ENCODE measurements at places on chromosomes 2 and 18. TPM values are rescaled to one million over a fixed set of nuclear protein-coding genes. Genes with fewer than 3 reads are reported as not detected.

DNA sequence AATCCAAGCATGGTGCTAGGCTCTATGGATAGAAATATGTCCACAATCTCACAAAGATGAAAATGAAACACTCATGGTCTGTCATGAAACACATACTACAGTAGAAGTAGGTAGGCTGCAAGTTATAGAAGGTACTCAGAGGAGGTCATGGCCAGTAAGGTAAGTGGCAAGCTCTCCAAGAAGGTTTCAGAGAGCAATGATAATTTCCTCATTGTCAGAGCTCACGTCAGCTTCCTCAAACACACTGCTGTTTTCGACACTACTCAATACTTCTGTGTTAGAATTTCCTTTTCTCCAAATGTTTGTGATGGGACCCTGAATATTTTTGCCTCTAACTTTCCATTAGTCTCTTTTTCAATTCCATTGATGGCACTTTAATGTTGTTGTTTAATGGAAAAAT lies 25.5 kb downstream of the CCDC141 start:
- H3K27ac ChIP-seq: no peak overlapping the region
- H3K36me3 ChIP-seq: no peaks in the 10 kb centered on the region
- DNase-seq: no peak
- H3K27me3 ChIP-seq: no peaks in the 10 kb centered on the region
- H3K4me1 ChIP-seq: no peaks in the 10 kb centered on the region
- H3K4me3 ChIP-seq: no peak overlapping the region

DNA sequence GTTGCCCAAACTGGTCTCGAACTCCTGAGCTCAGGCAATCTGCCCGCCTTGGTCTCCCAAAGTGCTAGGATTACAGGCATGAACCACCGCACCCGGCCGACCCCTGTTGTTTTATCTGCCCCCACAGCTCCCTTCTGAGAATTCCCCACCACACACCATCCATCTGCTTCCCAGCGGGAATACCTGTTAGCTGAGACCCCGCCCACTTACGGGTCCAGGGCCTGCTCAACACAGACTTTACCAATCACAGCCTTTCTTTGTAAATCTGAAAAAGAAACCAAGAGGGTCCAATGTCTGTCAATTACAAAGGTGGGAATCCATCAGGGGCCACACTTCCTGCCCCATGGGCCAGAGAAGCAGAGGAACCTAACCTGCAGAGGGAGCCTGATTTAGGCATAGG lies 14.2 kb upstream of the CABLES1 start:
- H3K36me3 ChIP-seq: no peaks in the 10 kb centered on the region
- DNase-seq: no peak
- no peaks in the 10 kb centered on the region for H3K27me3 ChIP-seq
- H3K4me3 ChIP-seq: no peak overlapping the region

The RBM44 gene
- total RNA-seq: 0.35 TPM

DNA sequence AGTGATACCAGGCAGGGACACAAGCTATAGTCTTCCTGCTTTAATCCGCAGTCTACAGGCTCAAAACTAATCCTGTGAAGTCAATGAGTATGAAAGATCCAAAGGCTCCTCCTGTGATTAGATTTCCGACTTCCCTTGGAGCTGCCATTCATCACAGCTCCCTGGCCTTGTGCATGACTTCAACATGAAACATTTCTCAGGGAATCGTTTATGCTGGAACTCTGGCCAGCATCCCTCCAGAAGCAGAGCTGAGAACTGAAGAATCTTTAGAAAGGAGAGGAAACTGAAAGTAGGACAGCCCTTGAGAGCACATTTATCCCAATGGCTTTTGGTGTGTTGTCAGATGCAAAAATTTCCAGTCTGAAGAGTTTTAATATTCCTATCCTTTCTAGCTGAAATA lies 84.3 kb upstream of the SESTD1 start:
- DNase-seq: no peak
- H3K4me1 ChIP-seq: peaks cover 2% of the 10 kb centered on the region
- no peak overlapping the region for H3K4me3 ChIP-seq
- H3K36me3 ChIP-seq: no peaks in the 10 kb centered on the region

The DLX1 gene
- total RNA-seq: 0.15 TPM

DNA sequence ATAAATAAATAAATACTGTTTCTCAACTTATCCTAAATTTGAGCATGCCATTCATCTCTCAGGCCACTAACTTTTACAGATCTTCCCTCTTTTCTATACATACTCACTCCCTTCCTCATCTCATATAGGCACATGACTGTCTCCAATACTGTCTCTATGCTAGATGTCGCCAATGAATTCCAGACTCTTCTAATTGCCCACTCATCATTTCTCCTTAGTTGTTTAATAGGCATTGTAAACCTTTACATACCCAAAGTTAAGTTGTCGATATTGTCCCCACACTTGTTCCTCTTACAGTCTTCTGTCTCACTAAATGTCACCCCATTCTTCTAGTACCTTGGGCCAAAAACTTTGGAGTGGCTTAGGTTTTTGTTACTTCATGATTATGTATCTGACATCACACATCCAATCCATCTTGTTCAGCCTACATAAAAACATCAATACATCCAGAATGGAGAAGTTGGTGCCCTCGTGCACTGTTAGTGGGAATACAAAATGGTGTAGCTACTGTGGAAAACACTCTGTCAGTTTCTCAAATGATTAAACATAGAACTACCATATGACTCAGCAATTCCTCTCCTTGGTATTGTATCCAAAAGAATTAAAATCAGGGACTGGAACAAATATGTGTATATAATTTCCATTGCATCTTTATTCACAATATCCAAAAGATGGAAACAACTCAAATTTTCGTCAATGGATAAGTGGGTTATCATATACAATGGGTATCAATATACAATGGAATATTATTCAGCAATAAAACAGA lies 935.1 kb downstream of the SLC4A3 start:
- H3K4me3 ChIP-seq: no peak overlapping the region
- no peaks in the 10 kb centered on the region for H3K27me3 ChIP-seq
- no peaks in the 10 kb centered on the region for H3K4me1 ChIP-seq
- DNase-seq: no peak

DNA sequence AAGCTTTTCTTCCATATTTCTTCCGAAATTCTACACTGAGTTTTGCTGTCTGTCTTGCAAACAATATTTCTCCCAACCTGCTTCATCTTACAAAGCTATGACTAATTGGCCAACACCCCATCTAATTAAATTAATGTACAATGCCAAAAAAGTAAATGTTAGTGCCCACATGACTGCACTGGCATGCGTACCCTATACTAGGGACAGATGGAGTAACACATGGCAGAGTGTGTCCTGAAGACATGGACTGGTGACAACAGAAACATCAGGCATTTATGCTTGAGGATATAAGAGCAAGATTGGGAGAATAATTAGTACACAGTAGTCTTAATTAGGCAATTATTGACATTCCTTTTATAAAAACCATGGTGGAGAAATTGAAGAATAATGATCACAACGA lies 66.8 kb downstream of the MREG start:
- no peak overlapping the region for H3K4me3 ChIP-seq
- H3K36me3 ChIP-seq: no peaks in the 10 kb centered on the region
- no peaks in the 10 kb centered on the region for H3K4me1 ChIP-seq

The GLS gene
- 76.0 TPM for total RNA-seq

DNA sequence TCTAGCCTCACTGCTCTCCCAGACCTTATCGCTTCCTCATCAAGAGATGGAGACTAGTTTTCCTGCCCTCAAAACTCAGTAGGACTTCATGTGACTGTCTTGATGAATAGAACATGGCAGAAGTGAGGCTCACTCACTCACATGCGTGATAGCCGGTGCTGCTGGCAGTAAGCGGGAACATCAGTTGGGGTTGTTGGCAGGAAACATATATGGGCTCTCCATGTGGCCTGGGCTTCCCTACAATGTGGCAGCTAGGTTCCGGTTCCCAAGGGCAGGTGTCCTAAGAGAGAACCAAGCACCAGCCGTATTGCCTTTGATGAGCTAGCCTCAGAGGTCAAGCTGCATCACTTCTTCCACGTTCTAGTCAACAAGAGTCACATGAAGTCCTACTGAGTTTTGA lies 15.2 kb upstream of the FAHD2A start:
- H3K27me3 ChIP-seq: no peaks in the 10 kb centered on the region
- H3K36me3 ChIP-seq: no peaks in the 10 kb centered on the region
- H3K4me3 ChIP-seq: no peak overlapping the region
- peaks cover 32% of the 10 kb centered on the region for H3K4me1 ChIP-seq
- H3K27ac ChIP-seq: no peak overlapping the region

DNA sequence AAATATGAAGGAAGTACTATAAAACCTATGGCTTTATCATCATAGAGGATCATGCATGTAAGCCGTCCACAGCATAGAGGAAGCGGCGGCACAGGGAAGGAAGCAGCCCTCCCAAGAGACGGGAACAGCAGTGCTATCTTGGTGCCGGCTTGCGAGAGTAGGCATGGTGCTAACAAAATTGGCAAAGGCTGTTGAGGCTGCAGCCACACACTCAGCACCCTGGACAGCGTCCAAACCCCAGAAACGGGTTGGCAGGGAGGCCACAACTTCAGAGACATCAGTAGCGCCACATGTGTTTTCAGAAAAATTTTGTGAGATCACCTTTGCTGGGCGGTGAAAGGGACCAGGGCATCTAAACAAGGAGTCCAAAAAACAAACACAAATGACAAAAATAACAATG lies 37.7 kb downstream of the NETO1 start:
- no peaks in the 10 kb centered on the region for H3K36me3 ChIP-seq
- no peak overlapping the region for H3K4me3 ChIP-seq
- H3K4me1 ChIP-seq: no peaks in the 10 kb centered on the region

GRCh38 chr2:40103163-40103562 lies 324.1 kb upstream of the THUMPD2 start:
- H3K36me3 ChIP-seq: no peaks in the 10 kb centered on the region
- no peak overlapping the region for H3K4me3 ChIP-seq
- DNase-seq: no peak
- peaks cover 1% of the 10 kb centered on the region for H3K4me1 ChIP-seq
- H3K27ac ChIP-seq: no peak overlapping the region
- H3K27me3 ChIP-seq: no peaks in the 10 kb centered on the region

DNA sequence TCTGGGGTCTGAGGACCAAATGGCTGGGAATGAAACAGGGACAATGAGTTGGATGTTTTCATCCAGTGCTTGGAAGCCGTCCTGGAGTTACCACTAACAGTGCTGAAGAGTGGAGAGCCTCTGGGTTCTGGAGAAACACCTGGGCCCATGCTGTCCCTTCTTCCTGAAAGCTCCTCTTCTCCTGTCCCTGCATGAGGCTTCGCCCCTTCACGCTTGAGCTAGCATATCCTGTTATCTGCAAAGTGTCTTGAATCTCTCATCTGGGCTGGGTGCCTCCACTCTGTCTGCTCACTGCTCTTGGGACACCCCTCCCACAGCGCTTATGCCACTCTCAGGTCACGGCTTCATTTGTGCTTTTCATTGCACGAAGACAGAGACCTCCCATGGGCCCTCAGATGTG lies 154.5 kb downstream of the MYCN start:
- no peak for DNase-seq
- H3K4me1 ChIP-seq: no peaks in the 10 kb centered on the region
- H3K36me3 ChIP-seq: no peaks in the 10 kb centered on the region
- H3K4me3 ChIP-seq: no peak overlapping the region
- no peaks in the 10 kb centered on the region for H3K27me3 ChIP-seq

The RESP18 gene
- not detected for total RNA-seq

DNA sequence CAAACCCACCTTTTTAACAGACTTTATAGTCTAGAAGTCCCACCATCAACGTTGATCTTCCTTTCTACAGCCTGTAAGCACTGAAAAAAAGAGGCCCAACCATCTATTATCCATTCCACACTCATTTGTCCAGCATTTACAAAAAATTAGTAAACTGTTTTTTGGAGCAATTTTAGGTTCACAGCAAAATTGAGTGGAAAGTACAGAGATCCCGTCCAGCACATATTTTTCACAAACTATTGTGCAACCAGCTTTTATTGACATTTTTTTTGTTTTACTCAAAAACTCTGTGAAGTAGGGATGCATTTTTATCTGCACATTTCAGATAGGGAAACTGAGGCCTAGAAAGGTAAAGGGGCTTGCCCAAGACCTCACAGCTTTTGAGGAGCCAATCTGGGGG lies 68.6 kb downstream of the TNP1 start:
- H3K4me3 ChIP-seq: no peak overlapping the region
- H3K36me3 ChIP-seq: no peaks in the 10 kb centered on the region
- H3K27ac ChIP-seq: no peak overlapping the region
- no peak for DNase-seq
- peaks cover 15% of the 10 kb centered on the region for H3K4me1 ChIP-seq

GRCh38 chr2:83394134-83394904 lies 1064.8 kb downstream of the SUCLG1 start:
- H3K4me1 ChIP-seq: no peaks in the 10 kb centered on the region
- no peaks in the 10 kb centered on the region for H3K27me3 ChIP-seq
- no peak overlapping the region for H3K4me3 ChIP-seq
- H3K27ac ChIP-seq: no peak overlapping the region

GRCh38 chr18:9894454-9895068 lies 8.8 kb downstream of the TXNDC2 start:
- no peaks in the 10 kb centered on the region for H3K4me1 ChIP-seq
- no peak overlapping the region for H3K4me3 ChIP-seq
- no peak for DNase-seq
- H3K27me3 ChIP-seq: no peaks in the 10 kb centered on the region
- no peaks in the 10 kb centered on the region for H3K36me3 ChIP-seq

DNA sequence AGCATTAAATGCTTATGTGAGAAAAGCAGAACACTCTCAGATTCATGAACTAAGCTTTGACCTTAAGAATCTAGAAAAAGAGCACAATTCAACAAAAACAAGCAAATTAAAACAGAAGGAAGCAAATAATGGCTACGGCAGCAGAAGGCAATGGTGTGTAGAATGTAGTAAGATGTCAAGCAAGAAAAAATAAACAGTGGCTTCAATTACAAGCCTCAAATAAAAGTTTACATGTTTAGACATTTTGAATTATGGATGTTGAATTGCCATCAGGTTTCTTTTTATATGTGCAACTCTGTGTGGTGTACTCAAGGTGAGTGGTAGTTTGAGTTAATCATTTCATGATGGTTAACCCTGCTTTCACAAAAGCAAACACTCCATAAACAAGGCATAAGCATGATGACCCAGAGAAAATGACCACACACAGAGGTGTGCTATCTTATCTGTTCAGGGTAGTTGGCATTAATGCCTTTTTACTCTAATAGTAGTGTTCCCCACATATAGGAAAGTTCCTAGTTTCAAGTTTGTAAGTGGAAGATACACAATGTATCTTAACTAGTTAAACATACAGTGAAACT lies 207.1 kb downstream of the FIGN start:
- no peak overlapping the region for H3K4me3 ChIP-seq
- H3K27me3 ChIP-seq: no peaks in the 10 kb centered on the region
- no peak for DNase-seq
- no peak overlapping the region for H3K27ac ChIP-seq
- H3K36me3 ChIP-seq: no peaks in the 10 kb centered on the region

- no peaks in the 10 kb centered on the region for H3K36me3 ChIP-seq
- H3K4me1 ChIP-seq: no peaks in the 10 kb centered on the region
- no peak for DNase-seq
- H3K4me3 ChIP-seq: no peak overlapping the region
Observed at GRCh38 chr18:46344416-46345180, 240.4 kb downstream of the HAUS1 start.

DNA sequence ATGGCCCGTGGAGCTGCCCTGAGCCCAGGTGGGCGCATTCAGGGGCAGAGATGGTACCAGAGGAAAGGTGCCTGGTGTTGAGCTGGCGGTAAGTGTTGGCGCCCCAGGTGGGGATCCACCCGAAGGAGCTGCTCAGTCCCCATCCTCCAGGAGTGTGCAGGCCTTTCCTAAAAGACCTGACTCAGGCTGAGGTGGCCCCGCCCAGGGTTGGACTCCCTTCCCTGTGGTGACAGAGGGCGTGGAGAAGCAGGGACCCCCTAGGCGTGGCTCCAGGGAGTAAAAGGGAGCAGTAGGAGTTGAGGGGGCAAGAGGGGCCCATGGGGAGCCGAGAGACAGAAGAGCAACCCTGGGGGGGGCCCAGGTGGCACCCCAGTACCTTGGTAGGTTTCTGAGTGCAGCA lies 2.4 kb downstream of the OXER1 start:
- H3K36me3 ChIP-seq: no peaks in the 10 kb centered on the region
- no peak overlapping the region for H3K4me3 ChIP-seq
- no peak overlapping the region for H3K27ac ChIP-seq

Data from ovary (tissue), 10 donors.